ENCODE measurements at places on chromosomes 3 and 15.

- no peak for DNase-seq
Observed at GRCh38 chr3:39839484-39839883, 30.1 kb downstream of the MYRIP start.

DNA sequence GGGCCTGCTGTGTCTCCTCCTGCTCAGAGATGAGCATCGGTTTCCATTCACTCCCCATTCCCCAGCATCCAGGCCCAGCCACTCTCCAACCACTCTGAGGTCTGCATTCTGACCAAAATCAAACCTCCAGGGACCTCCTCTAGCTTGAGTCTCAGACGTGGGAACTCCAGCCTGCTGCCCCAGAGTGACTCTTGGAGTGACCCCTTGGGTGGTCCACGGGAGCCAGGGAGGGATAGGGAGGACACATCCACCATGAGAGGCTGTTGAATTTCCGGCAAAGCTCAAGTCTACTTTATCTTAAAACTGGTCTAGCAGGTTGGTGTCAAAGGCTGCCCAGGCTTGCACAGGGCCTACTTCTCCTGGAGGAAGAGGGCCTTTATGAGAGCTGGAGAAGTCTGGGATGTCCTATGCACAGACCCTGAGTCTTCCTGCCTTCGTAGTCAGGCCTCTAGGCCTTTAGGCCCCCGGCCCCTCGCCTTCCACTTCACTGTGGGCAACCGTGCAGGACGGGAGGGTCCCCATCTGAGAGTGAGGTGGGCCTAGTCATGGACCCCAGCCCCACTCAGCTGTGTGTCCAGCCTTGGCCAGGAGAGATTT, 8.9 kb downstream of the CISH start:
- no peak for DNase-seq

- no peak for DNase-seq
Observed at GRCh38 chr3:125154800-125155269, 57.7 kb downstream of the SLC12A8 start.

DNA sequence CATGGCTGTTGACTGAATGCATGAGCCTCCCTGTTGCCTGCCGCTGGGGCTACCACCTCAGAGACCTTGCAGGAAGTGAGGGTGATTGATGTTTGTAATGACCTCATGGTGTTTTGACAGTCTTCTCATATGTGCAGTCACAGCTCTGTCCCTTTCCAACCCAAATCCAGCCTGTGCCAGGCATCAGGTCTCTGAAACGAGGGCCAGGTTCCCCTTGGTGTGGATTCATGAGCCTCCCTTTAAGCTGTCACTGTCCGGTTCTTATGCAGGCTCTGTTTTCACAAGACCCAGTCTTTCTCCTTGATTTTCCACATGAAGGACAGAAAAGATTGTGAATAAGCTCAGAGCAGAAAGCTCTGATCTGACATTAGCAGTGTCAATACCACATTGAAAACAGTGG, 43.1 kb downstream of the CEMIP start:
- DNase-seq: no peak

GRCh38 chr15:78149805-78150751, 916 bp downstream of the IDH3A start:
- DNase-seq: no peak

DNA sequence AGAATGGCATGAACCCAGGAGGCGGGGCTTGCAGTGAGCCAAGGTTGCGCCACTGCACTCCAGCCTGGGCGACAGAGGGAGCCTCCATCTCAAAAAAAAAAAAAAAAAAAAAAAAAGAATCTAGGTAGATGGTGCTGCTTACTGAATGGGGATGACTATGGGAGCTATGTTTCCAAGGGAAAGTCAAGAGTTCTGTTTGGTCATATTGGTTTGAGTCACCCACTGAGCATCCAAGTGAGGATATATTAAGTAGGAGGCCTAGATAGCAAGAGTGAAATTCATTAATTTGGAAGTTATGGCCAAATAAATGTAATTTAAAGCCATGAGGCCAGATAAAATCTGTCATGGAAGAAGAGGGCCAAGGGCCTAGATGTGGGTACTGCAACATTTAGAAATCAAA, 9.0 kb upstream of the UACA start:
- DNase-seq: no peak

GRCh38 chr3:149501524-149501923, 27.0 kb downstream of the TM4SF4 start:
- peak; percentile 24 for DNase-seq

DNA sequence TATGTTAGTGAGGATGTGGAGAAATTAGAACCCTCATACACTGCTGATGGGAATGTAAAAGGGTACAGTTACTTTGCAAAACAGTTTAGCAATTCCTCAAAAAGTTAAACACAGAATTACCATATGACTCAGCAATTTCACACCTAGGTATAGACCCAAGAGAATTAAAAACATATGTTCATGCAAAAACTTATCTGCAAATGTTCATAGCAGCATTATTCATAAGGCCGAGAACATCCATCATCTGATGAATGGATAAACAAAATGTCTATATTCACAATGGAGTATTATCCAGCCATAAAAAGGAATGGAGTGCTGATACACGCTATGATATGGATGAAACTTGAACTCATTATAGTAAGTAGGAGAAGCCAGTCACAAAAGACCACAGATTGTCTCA, 10.3 kb downstream of the SEC13 start:
- no peak for DNase-seq
